ENCODE measurements at places on chromosomes 7 and 10.

DNA sequence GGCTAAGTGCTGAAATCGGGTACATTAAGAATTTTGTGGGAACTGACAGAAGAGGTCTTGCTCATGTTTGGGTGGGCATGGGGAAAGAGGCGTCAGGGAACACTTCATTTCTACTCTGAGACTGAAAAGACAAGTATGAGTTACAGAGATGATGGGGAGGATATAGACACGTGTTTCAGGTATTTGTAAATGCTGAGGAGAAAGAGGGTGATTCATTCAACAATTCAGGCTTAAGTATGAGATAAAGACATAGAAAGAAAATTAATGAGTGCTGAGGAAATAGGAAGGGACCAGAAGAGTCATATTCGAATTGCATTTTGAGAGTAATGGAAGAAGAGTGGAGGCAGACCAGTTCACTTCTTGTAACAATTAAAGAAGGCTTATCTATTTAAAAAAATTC is 143.6 kb downstream of the HBP1 start:
- DNase-seq, result no peak

DNA sequence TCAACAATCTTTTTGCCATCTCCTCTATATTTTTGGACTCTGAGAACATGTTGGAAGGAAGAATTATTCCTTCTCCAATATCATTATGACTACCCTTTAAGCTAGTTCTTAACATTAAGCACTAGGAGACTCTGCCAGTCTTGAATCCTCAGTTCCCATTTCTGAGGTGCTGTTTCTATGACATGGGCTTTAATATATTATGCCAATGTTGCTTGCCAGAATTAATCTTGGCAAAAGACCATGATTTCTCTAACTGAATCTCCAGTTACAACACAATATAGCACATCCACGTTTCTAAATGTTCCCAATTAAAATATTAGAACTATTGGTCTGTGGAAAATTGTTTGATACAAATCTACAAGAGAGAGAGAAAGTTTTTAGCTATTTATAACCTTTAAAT is 250.0 kb downstream of the HGF start:
- DNase-seq, result peak; percentile 95

GRCh38 chr7:115558161-115558560 is 472.4 kb downstream of the TFEC start:
- no peak for DNase-seq

DNA sequence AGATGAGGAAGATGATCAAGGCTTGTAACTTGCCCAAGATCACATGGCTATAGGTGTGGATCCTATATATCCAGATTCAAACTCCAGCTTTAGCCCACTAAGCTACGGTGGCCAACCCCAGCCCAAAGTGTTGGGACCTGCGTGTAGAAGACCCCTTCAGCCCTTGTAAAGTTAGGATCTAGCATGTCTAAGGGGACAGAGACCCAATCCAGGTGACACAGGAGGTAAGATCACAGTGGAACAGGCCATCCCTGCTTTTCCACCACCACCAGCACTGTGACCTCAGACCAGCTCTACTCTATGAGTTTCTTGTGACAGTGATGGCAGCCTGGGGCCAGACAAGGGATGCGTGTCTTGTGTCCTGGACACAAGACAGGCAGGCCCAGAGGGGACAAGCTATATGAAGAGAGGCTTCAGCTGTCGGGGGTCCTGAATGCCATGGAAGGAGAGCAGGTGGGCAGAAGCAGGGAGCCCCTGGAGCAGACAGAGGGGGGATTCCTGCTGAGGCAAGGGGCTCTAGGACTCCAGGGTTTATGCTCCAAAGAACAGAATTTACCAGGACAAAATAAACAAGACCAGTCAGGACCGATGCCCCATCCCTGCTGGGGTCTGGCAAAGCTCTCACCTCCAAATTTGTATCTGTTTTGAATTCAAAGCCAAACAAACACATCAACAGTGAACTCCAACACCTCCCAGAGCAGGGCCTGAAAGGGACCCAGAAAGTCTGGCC is 10.4 kb downstream of the GPRIN2 start:
- DNase-seq, result no peak
